MCF 10A (cell line): ENCODE measurements at places on chromosomes 16 and 17. TPM values are rescaled to one million over a fixed set of nuclear protein-coding genes. Genes with fewer than 3 reads are reported as not detected.

GRCh38 chr17:75843577-75844529, at the start of gene UNC13D:
Gene UNC13D, minus strand, starts transcription at chr17:75844404. Its CDS starts 67 bp downstream, at chr17:75844337.
- DNase-seq: peak; percentile 60
- peak within 1 kb of the TSS; percentile 16 for H3K4me3 ChIP-seq
- H3K4me1 ChIP-seq: peaks cover 14% of the 10 kb centered on the region
- H3K36me3 ChIP-seq: peaks cover 34% of the 10 kb centered on the region

DNA sequence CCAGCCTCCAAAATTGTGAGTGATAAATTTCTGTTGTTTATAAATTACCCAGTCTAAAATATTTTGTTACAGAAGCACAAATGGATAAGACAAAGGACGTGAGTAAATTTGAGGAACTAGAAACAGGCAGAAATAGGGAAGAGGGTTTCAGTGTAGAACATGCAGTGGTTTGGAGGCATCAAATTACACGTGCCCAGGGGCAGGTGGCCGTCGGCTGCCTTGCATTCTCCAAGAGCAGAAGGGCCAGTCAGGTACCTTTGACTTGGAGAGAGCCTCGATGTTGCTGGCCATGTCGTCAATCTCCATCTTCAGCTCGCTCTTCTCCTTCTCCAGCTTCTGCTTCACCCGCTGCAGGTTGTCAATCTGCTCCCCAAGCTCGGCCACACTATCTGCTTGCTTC, 54.3 kb downstream of the MYH13 start:
- H3K4me3 ChIP-seq: no peak overlapping the region
- peaks cover 28% of the 10 kb centered on the region for H3K27me3 ChIP-seq
- peaks cover 6% of the 10 kb centered on the region for H3K36me3 ChIP-seq
- no peak for DNase-seq
- H3K27ac ChIP-seq: no peak overlapping the region
- H3K4me1 ChIP-seq: peaks cover 10% of the 10 kb centered on the region

DNA sequence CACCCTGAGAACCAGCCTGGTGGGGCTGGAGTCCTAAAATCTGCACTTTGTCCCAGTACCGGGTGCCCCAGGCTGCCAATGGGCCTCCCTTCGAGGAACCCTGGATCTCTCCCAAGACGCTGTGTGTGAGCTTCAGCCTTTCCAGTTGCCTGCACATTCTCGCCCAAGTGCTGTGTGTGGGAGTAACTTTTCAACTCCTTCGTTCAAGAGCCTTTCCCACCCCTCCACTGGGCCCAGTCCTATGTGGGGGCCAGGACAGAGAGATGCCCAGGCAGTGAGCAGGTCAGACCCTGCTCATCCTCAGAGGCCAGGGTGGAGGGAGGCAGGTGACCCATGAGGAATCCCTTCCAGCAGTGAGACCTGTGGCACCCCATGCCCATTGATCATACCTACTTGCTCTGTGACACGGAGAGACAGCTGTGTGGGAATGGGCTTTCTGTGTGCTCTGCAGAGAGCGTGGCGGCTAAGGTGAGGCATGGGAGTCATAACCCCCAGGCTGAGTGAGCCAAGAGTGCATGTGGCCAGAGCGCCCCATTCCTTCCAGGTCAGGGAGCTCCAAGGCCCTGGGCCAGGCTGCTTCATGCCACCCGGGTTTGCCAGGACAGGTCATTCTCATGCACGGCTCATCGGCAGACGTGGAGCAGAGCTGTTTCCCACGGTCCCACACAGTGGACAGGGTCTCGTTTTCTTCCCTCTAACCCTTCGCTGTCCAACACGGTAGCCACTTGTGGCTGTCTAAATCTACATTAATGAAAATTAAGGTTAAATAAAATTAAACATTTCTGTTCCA, 154.4 kb downstream of the CLEC16A start:
- no peak overlapping the region for H3K4me3 ChIP-seq
- peaks cover 14% of the 10 kb centered on the region for H3K4me1 ChIP-seq
- no peaks in the 10 kb centered on the region for H3K27me3 ChIP-seq
- H3K36me3 ChIP-seq: peaks cover 18% of the 10 kb centered on the region

- no peak for DNase-seq
- no peak overlapping the region for H3K4me3 ChIP-seq
- H3K4me1 ChIP-seq: peaks cover 22% of the 10 kb centered on the region
- H3K27ac ChIP-seq: peak overlapping the region; percentile 5
- H3K27me3 ChIP-seq: no peaks in the 10 kb centered on the region
These were observed 21.7 kb downstream of the ATP6V0D1 start for GRCh38 chr16:67459066-67459860.

DNA sequence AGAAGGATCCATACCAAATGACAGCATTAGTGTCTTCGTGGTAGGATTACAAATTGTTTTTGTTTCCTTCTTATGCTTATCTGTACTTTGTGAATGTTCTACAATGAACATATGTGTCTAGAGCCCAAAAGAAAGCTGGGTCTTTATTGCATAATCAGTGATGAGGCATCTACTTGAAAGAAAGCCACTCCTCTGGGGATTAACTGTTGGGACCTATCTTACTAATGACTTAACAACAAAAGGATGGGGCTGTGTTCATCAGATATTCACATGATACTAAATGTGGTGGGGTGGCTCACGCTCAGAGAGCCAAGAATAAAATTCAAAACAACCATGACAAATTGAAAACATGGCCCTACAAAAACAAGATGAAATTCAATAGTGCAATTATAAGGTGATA, 160.2 kb downstream of the RGS9 start:
- no peak overlapping the region for H3K27ac ChIP-seq
- no peak overlapping the region for H3K4me3 ChIP-seq
- DNase-seq: peak; percentile 35
- H3K27me3 ChIP-seq: no peaks in the 10 kb centered on the region
- H3K36me3 ChIP-seq: no peaks in the 10 kb centered on the region
- peaks cover 6% of the 10 kb centered on the region for H3K4me1 ChIP-seq

DNA sequence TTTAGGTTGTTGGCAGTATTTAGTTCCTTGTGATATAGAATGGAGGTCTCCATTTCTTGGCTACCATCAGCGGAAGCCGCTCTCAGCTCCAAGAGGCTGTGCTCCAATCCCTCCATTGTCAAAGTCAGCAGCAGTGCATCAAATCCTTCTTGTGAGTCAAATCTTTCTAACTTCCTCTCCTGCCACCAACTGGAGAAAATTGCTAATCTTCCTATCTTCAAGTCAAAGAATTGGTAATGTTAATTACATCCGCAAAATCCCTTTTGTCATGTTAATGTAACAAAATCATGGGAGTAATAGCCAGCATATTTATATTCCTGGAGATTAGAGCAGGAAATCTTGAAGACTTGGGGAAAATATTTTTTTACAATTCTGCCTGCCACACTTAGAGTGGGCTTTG, 436.4 kb upstream of the DYNLRB2 start:
- no peaks in the 10 kb centered on the region for H3K36me3 ChIP-seq
- DNase-seq: no peak
- peaks cover 19% of the 10 kb centered on the region for H3K4me1 ChIP-seq
- no peak overlapping the region for H3K27ac ChIP-seq
- no peaks in the 10 kb centered on the region for H3K27me3 ChIP-seq
- H3K4me3 ChIP-seq: no peak overlapping the region

The CDH8 gene
- 0.22 and 0.42 TPM in 2 replicates for total RNA-seq
